Activated naive CD8-positive, alpha-beta T cell treated with anti-CD3 and anti-CD28 coated beads for 36 hours (primary cell): ENCODE measurements at places on chromosomes 12 and 14. TPM values are rescaled to one million over a fixed set of nuclear protein-coding genes. Genes with fewer than 3 reads are reported as not detected.
A peak's percentile ranks its signal among the peaks of the same experiment; 100 is the strongest.

DNA sequence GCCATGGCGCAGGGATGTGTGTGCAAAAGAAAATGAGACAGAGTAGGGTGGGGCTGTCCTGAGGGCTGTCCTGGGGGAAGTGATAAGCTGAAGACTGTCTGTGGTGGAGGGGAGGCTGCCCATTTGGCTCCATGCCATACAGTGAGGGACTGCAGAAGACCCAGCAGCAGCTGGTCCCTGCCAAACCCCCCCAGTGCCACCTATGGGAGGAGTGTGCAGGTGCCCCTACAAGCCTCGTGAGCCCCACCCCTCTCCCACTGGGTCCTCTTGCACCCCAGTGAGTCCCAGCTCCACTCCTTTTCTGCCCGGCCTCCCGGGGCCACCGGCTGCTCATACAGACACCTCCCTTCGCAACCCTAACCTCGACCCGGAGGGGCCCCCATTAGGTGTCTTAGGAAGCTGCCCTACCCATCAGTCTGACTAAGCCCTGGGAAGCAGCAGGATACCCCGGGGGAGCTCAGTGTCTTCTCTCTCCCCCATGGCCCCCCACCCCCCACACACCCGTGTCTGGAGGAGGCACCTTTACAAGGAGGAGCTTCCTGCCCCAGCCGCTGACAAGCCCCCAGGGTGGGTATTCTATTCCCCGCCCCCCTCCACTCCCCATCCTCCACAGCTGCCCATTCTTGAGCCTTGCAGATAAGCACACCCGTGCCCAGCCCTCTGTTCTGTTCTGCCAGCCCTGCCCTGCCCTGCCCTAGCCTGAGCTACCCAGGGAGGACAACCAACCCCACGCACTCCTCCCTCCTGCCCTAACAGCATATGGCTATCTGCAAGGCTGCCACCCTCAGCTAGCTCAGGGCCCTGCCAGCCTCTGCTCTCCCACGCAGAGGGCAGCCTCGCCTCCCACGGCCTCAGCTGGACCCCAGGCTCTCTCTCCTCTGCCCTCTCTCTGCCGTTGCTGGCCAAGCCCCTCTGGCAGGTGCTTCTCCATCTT, 41.9 kb downstream of the SLC6A12 start:
- H3K27ac ChIP-seq: no peak overlapping the region
- H3K27me3 ChIP-seq: peaks cover 4% of the 10 kb centered on the region
- no peak overlapping the region for H3K4me3 ChIP-seq
- no peaks in the 10 kb centered on the region for H3K36me3 ChIP-seq

DNA sequence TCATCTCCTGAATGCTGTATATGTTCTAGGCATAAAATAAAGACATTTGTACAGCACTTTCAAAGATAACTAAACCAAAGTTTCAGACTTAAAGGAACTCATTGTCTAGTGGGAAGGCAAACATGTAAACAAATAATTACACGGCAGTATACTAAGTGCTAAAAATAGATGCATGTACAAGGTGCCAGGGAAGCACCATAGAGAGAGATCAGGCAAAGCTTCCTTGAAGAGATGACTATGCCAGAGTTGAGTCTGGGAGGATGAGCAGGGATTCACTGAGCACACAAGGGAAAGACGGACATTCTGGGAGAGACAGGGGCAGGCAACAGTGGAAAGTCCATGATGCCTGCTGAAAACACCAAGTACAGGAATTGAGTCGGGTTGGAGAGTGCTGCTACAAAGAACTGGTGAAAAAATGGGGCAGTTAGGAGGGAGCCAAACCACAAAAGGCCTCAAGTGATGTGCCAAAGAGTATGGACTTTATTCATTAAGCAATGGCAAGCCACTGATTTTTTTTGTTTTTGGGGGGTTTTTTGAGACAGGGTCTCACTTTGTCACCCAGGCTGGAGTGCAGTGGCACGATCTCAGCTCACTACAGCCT, 26.8 kb downstream of the ANKS1B start:
- no peak for DNase-seq
- no peaks in the 10 kb centered on the region for H3K36me3 ChIP-seq
- H3K4me3 ChIP-seq: no peak overlapping the region
- no peaks in the 10 kb centered on the region for H3K4me1 ChIP-seq

DNA sequence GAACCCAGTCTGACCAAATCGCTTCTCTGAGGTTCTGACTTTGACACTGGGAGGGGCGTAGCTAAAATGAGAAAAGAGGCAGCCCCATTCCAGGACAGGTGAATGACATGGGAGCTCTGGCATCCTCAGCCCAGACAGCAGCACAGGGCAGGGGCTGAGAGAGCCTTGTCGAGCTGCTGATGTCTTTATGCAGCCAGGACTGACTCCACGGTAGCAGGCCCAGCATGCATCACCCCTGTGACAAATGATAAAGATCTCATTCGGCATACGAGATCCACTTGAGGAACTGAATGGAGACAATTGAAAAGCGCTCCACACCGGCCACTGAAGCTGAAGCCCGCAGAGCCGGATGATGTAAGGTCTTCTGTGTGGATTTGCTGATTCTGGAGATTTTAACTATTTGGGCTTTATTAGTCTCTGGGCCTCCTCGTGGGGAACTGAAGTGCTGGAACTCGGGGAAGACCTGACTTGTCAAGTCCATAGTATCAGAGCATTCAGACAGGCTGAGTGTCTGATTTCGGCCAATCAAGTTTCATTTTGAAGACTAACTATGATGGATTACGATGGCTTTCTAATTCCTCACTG, 56.9 kb upstream of the MAP1LC3B2 start:
- H3K36me3 ChIP-seq: no peaks in the 10 kb centered on the region
- peaks cover 2% of the 10 kb centered on the region for H3K27me3 ChIP-seq
- no peak for DNase-seq
- H3K4me1 ChIP-seq: no peaks in the 10 kb centered on the region

GRCh38 chr14:75069811-75070145, 337 bp downstream of the ZC2HC1C start:
- no peaks in the 10 kb centered on the region for H3K27me3 ChIP-seq
- no peaks in the 10 kb centered on the region for H3K36me3 ChIP-seq
- peaks cover under 1% of the 10 kb centered on the region for H3K4me1 ChIP-seq
- no peak overlapping the region for H3K4me3 ChIP-seq

DNA sequence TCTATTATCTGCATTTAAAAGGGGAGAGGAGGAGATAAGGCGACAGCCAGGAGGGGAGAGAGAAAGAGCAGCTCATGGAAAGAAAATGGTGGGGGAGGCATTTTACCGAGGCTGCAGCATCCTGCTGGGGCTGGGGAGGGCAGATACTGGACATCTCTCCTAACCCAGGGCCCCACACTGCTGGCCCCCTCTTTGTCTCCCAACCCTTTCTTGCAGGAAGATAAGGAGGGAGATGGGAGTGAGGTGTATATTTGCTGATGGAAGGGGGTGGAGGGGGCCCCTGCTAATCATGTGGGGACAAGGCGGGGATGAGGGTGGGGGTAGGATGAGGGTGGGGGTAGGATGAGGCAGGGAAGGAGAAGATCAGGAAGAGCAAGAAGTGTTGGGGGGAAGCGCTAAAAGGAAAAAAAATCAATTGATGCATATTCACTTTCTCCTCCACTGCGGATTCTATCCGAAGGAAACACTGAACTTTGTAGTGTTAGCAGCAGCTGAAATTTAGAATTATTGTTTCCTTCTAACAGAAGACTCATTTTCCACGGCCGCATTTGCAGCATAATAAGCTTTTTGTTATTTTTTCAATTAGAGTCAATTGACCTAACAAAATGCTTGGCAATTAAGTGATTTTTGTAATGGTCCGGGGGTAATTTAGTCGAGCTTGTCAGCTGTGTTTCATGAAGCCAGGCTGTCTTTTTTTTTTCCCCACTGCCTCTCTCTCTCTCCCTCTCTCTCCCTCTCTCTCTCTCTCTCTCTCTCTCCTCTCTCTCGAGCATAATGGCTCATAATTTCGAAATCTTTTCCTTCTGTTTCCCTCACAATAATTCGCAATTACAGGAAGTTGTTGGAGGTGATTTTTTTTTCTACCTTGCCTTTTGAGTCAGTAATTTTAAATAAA, 1134.6 kb downstream of the BCL11B start:
- peaks cover 82% of the 10 kb centered on the region for H3K4me1 ChIP-seq
- peak overlapping the region; percentile 85 for H3K4me3 ChIP-seq
- DNase-seq: no peak
- peak overlapping the region; percentile 98 for H3K27ac ChIP-seq
- no peaks in the 10 kb centered on the region for H3K27me3 ChIP-seq
- H3K36me3 ChIP-seq: no peaks in the 10 kb centered on the region

DNA sequence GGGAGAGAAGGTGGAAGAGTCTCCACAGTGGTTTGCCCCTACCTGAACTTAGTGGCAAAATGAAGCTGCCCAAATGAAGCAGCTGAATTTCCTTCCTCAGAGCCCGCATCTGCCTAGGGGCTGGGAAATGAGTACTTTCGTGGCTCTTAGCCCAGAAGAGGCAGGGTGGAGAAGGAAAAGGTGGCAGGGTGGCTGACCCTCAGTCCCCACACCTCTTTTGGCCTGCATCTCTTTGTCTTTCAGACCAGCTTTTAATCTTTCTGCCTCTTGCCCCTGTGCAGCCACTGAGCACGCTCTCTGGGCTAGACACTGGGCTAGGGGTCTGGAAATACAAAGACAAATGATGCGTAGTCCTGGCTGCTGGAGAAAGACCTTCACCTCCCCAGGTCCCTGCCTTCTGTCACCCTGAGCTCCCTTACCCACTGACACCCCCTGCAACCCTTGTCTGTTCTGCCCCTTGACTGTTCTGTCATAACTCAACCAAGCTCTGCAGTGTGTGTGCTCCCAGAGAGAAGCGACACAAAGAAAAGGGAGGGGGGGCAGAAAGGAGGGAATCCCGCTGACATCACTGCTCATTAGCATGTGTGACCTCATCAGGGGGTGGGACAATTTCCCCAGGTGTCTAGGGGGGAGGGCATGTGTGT, 371 bp upstream of the REM2 start:
- no peak overlapping the region for H3K27ac ChIP-seq
- DNase-seq: no peak
- H3K36me3 ChIP-seq: no peaks in the 10 kb centered on the region
- peaks cover 34% of the 10 kb centered on the region for H3K4me1 ChIP-seq
- no peak overlapping the region for H3K4me3 ChIP-seq

Gene BBOF1
- 1.9 TPM for total RNA-seq

Gene SAMD15
- 0.45 TPM for total RNA-seq

- H3K4me1 ChIP-seq: no peaks in the 10 kb centered on the region
- H3K27me3 ChIP-seq: peaks cover 6% of the 10 kb centered on the region
- H3K27ac ChIP-seq: no peak overlapping the region
- DNase-seq: no peak
- no peak overlapping the region for H3K4me3 ChIP-seq
- H3K36me3 ChIP-seq: no peaks in the 10 kb centered on the region
Observed at GRCh38 chr12:40946612-40947194, 241.4 kb upstream of the PDZRN4 start.

- no peaks in the 10 kb centered on the region for H3K36me3 ChIP-seq
- no peak overlapping the region for H3K27ac ChIP-seq
- no peak overlapping the region for H3K4me3 ChIP-seq
- no peak for DNase-seq
Observed at GRCh38 chr14:21106176-21106497, 5.3 kb downstream of the TMEM253 start.

GRCh38 chr12:1919763-1920162, 1.3 kb upstream of the CACNA2D4 start:
- no peaks in the 10 kb centered on the region for H3K36me3 ChIP-seq
- peaks cover 4% of the 10 kb centered on the region for H3K27me3 ChIP-seq
- no peak for DNase-seq
- H3K27ac ChIP-seq: no peak overlapping the region

DNA sequence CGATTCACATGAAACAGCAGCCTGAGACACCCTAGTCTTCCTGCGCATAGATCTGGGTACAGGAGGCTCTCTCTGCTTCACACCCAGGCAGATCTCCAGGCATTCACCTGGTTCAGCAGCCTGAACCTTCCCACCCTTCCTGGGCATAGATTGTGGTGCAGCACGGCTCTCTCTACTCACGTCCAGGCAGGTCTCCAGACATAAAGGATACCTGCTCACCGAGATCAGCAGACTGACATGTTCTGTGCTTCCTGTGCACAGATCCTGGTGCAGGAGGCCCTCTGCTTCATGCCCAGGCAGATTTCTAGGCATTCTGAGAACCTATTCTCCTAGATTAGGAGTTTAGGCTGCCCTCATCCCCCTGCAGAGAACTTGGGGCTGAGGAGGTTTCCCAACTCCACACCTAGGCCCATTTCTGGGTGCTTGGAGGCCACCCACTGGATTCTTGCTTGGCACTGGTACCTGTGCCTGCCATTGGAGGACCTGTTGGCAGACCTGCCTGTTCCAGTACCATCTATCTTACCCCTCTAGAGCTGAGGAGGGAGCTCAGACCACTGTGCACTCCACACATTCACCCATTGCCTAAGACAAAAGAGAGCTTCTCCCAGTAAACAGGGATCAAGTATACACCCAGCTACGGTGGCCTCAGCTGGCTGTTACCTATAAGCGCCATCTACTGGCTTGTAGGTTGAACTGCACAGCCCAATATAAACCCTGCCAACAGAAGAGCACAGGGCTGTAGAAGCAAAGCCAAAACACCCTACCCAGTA, 28.0 kb upstream of the GARIN6 start:
- H3K27me3 ChIP-seq: no peaks in the 10 kb centered on the region
- H3K27ac ChIP-seq: no peak overlapping the region
- DNase-seq: no peak
- no peaks in the 10 kb centered on the region for H3K4me1 ChIP-seq
- no peak overlapping the region for H3K4me3 ChIP-seq
- no peaks in the 10 kb centered on the region for H3K36me3 ChIP-seq

Gene G2E3
- total RNA-seq: 22.6 TPM

DNA sequence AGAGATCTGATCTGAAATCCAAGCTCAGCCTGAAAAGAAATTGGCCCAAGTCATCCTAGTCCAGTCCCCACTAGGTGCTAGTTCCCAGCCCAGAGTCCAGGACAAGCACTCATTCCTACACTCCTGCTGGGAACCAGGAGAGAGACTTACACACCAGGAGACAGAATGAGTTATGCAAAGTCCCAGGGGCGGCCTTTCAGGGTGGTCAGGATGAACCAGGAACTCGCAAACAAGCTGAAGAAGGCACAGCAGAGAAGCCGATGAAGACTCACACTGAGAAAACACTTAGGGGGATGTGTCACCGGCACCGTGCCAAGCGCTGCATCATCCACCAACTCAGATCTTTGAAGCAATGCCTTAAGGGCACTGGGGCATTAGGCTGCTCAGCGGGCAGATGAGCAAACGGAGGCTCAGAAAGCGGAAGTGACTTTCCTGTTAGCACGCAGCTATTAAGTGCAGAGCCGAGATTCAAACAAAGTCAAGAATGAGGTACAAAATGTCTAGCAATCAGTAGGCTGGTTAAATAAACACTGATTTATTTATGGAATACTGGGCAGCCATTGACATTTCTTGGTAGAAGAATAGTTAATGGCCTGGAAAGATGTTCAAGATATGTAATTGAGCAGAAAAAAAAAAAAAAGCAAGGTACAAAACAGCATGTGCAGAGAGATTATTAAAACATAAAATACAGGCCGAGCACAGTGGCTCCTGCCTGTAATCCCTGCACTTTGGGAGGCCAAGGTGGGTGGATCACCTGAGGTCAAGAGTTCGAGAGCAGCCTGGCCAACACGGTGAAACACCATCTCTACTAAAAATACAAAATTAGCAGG, 78.7 kb downstream of the LRRC74A start:
- no peaks in the 10 kb centered on the region for H3K27me3 ChIP-seq
- no peaks in the 10 kb centered on the region for H3K36me3 ChIP-seq
